ENCODE measurements at places on chromosomes 2 and 18.

DNA sequence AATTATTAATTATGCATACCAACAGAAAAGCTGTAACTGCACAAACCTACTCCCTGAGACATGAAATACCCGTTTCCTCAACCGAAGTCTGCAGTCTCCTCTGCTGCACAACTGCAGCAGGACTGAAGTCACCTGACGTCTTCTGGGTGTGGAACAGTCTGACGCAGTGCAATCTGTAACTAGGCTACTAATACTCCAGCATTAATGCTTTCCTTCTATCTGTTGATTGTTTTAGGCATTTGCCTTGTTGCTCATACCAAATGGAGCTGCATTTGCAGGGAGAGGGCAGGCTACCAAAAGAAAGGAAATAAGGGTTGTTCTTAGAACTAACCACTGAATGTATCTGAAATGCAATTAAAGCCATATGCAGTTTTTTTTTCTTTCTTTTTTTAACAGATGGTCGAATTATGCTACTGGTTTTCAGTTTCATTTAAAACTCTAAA, 40.1 kb downstream of the RTN4 start:
- DNase-seq = peak; percentile 6

DNA sequence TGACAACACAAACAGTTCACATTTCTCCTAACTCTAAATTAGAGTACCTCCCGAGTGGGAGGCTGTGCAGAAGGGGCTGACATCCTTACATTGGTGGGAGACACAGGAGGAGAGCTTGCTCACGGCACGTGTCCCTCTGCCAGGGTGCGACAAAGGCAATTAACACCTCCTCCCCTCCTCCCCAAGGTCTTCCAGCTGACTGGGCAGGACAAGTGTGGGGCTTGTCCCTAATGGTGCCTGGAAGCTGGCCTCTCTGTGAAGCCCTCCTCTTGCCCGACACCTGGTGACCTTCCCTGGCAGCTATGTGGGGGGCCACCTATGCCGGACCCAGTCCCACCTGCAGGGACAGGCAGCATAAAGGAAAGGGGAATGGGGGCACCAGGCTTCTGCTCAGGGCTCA, 57.0 kb downstream of the FAM168B start:
- no peak for DNase-seq

- DNase-seq = no peak
These were observed 193.8 kb downstream of the PAX3 start for GRCh38 chr2:222105046-222105445.

GRCh38 chr18:336713-337112, 68.9 kb upstream of the THOC1 start:
- DNase-seq = no peak
